Right atrium auricular region (tissue), 2 donors: ENCODE measurements at places on chromosomes 2 and 18. TPM values are rescaled to one million over a fixed set of nuclear protein-coding genes. Genes with fewer than 3 reads are reported as not detected.

Gene MOGAT1
- total RNA-seq = not detected

Gene UGT1A8
- not detected for total RNA-seq

Gene MALL
- 17.9 TPM for total RNA-seq

Gene SLC19A3
- total RNA-seq = 1.0 TPM

Gene RFX8
- 0.35 TPM for total RNA-seq

GRCh38 chr2:217410681-217410960, 550.8 kb upstream of the TNP1 start:
- no peak overlapping the region for H3K27ac ChIP-seq
- no peak overlapping the region for H3K4me3 ChIP-seq
- H3K4me1 ChIP-seq = peaks cover 32% of the 10 kb centered on the region

DNA sequence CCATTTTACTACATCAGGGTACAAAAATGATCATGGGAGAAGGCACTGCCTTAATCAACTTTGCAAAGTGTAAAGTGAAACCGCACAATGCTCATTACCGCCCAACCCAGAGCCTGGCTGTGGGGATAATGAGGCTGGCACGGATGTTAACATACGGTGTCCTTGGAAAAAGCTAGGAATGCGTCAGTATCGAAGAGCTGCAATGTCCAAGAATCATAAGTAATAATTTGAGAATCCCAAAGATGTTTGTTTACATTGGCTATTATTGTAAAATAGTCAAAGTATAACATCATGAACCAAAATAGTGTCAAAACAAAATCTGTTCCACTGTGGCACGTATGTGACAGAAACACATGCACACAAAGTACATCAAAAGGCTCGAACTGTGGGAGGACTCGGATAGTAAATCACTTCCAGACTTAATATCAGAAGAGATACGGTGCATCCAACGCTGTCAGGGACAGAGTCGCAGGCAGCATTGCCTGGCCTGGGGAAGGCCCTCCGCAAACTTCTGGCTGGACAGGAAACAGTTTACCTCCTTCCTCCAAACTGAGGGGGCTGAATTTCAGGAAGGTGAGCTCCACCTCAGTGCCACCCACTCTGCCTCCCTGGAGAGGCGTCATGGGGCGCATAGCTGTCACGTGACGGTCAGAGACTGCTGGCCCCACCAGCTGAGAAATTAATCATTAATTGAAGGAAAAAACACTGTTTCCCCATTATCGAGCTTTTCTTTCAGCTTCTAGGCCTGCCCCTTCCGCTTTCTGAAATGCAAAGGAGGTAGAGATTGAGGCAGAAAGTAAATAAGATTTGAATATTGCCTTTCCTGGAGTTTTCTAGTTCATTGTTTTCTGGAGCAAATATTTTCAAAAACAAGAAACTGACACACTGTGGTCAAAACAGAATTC, 1.8 kb upstream of the ID2 start:
- H3K36me3 ChIP-seq = no peaks in the 10 kb centered on the region
- H3K27me3 ChIP-seq = no peaks in the 10 kb centered on the region
- H3K4me1 ChIP-seq = peaks cover 56% of the 10 kb centered on the region

GRCh38 chr2:107305966-107306365, 420.0 kb upstream of the ST6GAL2 start:
- DNase-seq = no peak
- H3K27ac ChIP-seq = no peak overlapping the region
- H3K36me3 ChIP-seq = no peaks in the 10 kb centered on the region
- H3K27me3 ChIP-seq = no peaks in the 10 kb centered on the region
- H3K4me3 ChIP-seq = no peak overlapping the region

DNA sequence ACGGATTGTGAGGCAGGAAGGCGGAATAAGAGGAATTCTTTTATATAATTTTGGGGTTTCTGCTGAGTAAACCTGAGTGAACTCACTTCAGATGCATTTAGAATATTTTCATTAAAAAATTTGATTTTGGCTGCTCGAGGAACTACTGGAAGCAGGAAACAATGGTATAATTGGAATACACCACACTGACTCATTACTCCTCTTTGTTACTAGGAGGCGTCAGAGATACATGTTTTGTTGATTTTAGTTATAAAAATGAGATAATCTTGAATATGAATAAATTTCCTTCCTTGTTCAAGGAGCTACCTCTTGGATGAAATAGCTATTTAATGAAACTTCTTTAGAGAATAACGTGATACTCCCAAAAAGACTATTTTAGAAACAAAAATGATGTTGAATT, 97.4 kb downstream of the ANKRD36 start:
- H3K27me3 ChIP-seq = no peaks in the 10 kb centered on the region
- no peak overlapping the region for H3K27ac ChIP-seq
- H3K36me3 ChIP-seq = peaks cover 7% of the 10 kb centered on the region

DNA sequence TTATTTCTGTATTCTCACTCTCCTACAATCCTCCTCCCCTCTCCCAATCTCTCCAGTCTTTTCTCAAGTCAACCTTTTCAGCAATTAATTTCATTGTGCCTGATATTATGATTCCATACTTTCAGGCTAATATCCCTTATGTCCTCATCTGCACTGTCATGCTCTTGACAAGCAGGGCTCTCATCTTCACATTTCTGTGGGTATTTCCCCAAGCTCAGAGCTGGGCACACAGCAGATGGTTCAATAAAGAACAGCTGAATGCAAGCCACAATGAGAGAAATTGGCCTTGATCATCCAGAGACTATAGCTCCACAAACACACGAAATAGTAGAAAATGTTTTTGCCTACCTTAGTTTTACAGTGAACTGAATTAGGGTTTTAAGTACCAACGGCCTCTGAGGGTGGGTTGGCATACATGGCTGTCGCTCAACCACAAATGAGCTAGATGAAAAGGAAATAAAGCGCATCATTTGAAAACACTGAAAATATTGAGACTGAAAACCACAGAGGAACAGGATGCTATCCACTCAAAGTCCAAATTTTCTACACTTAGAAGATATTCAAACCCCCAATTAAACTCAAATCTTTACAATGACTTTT, 47.5 kb upstream of the STAT1 start:
- H3K27ac ChIP-seq = no peak overlapping the region
- no peaks in the 10 kb centered on the region for H3K4me1 ChIP-seq
- no peak overlapping the region for H3K4me3 ChIP-seq
- no peaks in the 10 kb centered on the region for H3K27me3 ChIP-seq
- peaks cover 17% of the 10 kb centered on the region for H3K36me3 ChIP-seq

- no peaks in the 10 kb centered on the region for H3K27me3 ChIP-seq
- no peak for DNase-seq
- no peaks in the 10 kb centered on the region for H3K4me1 ChIP-seq
- H3K27ac ChIP-seq = no peak overlapping the region
- H3K4me3 ChIP-seq = no peak overlapping the region
- no peaks in the 10 kb centered on the region for H3K36me3 ChIP-seq
Observed at GRCh38 chr18:57957210-57957609, 86.8 kb upstream of the NEDD4L start.

GRCh38 chr18:23643815-23644490, 18.8 kb downstream of the ANKRD29 start:
- no peak for DNase-seq
- H3K4me1 ChIP-seq = peaks cover 3% of the 10 kb centered on the region
- no peaks in the 10 kb centered on the region for H3K36me3 ChIP-seq
- no peak overlapping the region for H3K4me3 ChIP-seq
- H3K27me3 ChIP-seq = no peaks in the 10 kb centered on the region

DNA sequence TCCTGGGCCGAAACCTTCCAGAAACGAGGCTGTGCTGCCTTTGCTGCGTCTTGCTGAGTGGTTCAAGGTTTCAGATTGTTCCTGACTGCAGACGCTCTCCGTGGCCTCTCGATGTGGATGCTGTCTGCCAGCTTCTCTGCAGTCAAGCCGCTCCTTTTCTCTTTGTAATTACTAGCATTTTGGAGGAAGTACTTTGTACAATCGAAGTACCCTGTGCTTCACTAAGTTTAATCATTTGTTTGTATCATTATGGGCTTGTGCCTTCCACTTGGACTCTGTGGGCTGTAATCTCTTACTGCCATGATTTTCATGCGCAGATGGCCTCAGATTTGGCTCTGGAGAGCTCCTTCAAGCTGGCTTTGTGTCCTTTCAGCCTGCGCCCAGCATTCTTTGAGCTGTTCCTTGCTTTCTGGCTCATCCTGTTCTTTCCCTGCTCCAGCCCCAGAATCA, 49.3 kb downstream of the TRAF3IP1 start:
- no peak overlapping the region for H3K4me3 ChIP-seq
- H3K27ac ChIP-seq = no peak overlapping the region
- peaks cover 3% of the 10 kb centered on the region for H3K4me1 ChIP-seq
- no peak for DNase-seq
- no peaks in the 10 kb centered on the region for H3K27me3 ChIP-seq
- no peaks in the 10 kb centered on the region for H3K36me3 ChIP-seq

DNA sequence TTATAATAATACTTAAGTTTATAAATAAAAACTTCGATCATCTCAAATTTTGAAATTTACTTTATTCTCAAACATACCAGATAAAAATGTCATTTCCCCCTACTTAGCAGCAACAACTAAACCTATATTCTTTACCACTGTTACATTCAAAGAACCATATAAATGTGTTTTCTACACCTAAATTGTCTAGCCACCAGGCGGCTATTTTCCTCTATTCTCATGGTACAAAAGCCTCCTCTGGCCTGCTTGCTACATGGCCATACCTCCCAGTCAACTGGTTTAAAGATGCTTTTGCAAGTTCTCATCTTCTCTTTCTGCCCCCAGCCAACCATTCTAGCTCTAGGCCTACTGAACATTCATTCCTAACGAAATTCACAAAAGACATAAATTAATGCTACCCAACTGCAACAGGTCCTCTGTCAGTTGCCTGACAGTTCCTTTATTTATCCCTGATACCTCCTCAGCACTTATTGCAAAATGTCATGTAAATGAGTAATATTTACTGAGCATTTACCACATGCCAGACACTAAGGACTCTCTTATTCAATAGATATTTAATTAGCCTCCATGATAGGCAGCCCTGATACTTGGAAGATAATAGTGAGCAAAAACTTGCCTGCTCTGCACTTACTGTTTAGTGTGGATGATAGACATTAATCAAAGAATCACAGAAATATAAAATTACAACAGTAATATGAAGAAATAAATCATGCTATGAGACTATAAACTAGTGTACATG, 5.0 kb downstream of the C1D start:
- H3K27ac ChIP-seq = no peak overlapping the region
- H3K36me3 ChIP-seq = no peaks in the 10 kb centered on the region
- H3K27me3 ChIP-seq = no peaks in the 10 kb centered on the region
- no peak overlapping the region for H3K4me3 ChIP-seq

DNA sequence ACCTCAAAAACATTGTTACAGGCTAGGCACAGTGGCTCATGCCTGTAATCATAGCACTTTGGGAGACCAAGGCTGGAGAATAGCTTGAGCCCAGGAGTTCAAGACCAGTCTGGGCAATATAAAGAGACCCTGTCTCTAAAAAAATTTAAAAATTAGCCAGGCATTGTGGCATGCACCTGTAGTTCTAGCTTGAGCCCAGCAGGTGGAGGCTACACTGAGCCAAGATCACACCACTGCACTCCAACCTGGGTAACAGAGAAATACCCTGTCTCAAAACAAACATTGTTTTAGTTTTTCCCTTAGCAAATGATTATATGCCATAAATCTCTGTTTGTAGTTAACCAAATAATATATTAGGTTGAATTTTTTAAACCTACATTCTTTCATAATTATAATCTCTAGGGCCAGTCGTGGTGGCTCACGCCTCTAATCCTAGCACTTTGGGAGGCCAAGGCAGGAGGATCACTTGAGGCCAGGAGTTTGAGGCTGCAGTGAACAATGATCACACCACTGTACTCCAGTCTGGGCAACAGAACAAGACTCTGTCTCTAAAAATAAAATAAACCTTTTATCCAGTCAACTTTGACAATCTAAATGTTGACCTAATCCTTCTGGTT, 13.3 kb upstream of the CYP20A1 start:
- H3K4me3 ChIP-seq = no peak overlapping the region
- no peaks in the 10 kb centered on the region for H3K4me1 ChIP-seq
- no peak overlapping the region for H3K27ac ChIP-seq
- no peaks in the 10 kb centered on the region for H3K36me3 ChIP-seq
- DNase-seq = no peak

- H3K4me1 ChIP-seq = no peaks in the 10 kb centered on the region
- DNase-seq = no peak
- no peak overlapping the region for H3K4me3 ChIP-seq
Observed at GRCh38 chr2:227192491-227192890, 28.1 kb downstream of the COL4A3 start.

DNA sequence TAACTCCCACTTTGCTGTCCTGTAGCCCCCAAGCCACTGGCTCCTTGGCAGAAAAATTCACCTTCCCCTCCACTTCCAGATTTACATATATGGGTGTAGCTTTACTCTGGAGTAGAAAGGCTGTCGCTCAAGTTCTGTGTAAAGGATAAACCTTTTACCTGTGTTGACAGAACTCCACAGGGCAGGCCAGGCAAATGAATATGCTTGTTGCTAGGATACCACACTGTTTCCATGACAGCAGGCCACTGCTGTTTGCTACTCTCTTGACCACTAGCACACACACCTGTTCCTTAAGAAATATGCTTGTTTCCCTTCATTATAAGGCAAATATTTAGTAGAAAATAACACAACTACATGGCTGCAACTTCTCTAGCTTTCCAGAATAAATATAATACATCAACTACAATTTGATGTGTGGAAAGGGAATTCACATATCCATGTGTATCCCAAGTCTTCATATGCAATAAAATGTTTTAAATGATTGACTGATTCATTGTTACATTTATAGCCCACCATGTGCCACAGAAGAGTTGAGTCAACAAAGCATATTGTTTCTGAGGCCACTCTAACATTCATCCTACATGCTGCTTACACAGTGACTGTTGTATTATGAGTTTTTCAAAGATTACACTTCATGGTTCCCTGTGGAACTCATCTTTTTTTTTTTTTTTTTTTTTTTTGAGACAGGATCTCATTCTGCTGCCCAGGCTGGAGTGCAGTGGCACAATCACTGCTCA, 56.2 kb upstream of the ROCK1 start:
- H3K36me3 ChIP-seq = no peaks in the 10 kb centered on the region
- H3K4me1 ChIP-seq = no peaks in the 10 kb centered on the region

DNA sequence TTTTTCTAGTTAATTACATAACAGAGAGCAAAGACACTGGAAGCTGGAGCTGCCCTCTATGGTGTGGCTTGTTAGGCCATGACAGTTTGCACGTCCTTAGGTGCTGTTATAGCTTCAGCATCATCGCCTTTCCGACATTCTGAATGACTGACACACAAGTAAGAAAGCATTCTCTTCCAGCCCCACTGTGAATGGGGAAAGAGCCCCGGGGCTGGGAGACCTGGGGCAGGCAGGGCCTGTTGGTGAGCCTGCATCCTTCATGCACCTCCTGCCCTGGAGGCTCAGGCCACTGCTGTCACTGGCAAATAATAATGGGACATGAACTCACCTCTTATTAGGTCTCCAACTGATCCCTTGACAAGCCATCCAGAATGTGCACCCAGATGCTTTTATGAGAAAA, 71.8 kb downstream of the VAPA start:
- H3K4me1 ChIP-seq = peaks cover 16% of the 10 kb centered on the region
- DNase-seq = no peak
- no peak overlapping the region for H3K4me3 ChIP-seq
- H3K27ac ChIP-seq = no peak overlapping the region
